ENCODE measurements at places on chromosomes 12 and 14. TPM values are rescaled to one million over a fixed set of nuclear protein-coding genes. Genes with fewer than 3 reads are reported as not detected.

- H3K36me3 ChIP-seq: no peaks in the 10 kb centered on the region
- H3K4me1 ChIP-seq: no peaks in the 10 kb centered on the region
- peak within 1 kb of the TSS; percentile 90 for H3K4me3 ChIP-seq
- DNase-seq: peak; percentile 96
- peak within 1 kb of the TSS; percentile 94 for H3K27ac ChIP-seq
Observed at GRCh38 chr12:58920102-58920960, at the start of gene LRIG3. Gene LRIG3 (minus strand): TSS chr12:58920504. CDS start chr12:58920235, 269 bp downstream.

- H3K4me3 ChIP-seq: no peak overlapping the region
- H3K27ac ChIP-seq: peak overlapping the region; percentile 46
- peaks cover 39% of the 10 kb centered on the region for H3K4me1 ChIP-seq
Observed at GRCh38 chr14:95496111-95496681, 20.3 kb downstream of the SYNE3 start.

GRCh38 chr14:60757567-60758002, 23.0 kb downstream of the MNAT1 start:
- H3K27me3 ChIP-seq: no peaks in the 10 kb centered on the region
- H3K4me3 ChIP-seq: no peak overlapping the region
- no peaks in the 10 kb centered on the region for H3K36me3 ChIP-seq
- H3K4me1 ChIP-seq: no peaks in the 10 kb centered on the region
- no peak overlapping the region for H3K27ac ChIP-seq
- DNase-seq: no peak

DNA sequence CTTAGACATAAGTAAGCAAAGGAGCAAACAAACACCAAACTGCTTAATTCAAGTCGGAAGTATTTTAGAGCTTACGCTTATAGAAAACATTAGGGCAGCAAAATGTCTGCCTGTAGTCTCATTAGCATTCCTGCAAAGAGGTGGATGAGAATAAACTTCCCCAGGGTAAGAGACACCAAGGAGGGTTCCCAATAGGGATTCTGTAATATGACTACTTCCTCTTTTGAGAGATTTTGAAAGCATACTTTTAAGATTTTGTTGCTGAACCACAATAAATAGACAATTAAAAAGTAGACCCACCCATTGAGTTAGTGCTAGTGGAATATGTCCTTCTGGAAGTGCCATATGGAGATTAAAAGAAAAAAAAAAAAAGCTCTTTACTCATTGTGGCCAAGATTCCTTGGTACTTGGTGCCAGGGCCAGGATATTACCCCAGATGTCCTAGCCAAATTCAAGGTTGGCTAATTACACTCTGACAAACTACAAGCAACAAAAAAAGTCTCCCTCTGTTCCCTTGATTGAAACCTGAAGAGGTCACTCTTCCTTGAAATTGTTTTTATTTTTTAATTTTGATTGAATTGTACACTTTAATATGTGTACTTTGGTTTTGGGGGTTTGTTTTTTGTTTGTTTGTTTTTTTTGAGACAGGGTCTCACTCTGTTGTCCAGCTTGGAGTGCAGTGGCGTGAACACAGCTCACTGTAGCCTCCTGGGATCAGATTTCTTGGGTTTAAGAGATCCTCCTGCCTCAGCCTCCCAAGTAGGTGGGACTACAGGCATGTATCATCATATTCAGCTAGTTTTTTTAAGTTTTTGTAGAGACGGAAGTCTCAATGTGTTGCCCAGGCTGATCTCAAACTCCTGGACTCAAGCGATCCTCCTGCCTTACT, 8.7 kb downstream of the CLIP1 start:
- no peaks in the 10 kb centered on the region for H3K36me3 ChIP-seq
- DNase-seq: no peak
- no peak overlapping the region for H3K4me3 ChIP-seq
- H3K27me3 ChIP-seq: no peaks in the 10 kb centered on the region
- H3K4me1 ChIP-seq: peaks cover 73% of the 10 kb centered on the region

- no peaks in the 10 kb centered on the region for H3K36me3 ChIP-seq
- no peak for DNase-seq
- H3K4me3 ChIP-seq: peak overlapping the region; percentile 93
- H3K4me1 ChIP-seq: peaks cover 36% of the 10 kb centered on the region
- peak overlapping the region; percentile 93 for H3K27ac ChIP-seq
Observed at GRCh38 chr12:62258941-62259630, 1.1 kb upstream of the USP15 start.

- no peak overlapping the region for H3K27ac ChIP-seq
- no peaks in the 10 kb centered on the region for H3K36me3 ChIP-seq
- H3K27me3 ChIP-seq: no peaks in the 10 kb centered on the region
Observed at GRCh38 chr12:275812-276211, 13.2 kb upstream of the SLC6A13 start.

DNA sequence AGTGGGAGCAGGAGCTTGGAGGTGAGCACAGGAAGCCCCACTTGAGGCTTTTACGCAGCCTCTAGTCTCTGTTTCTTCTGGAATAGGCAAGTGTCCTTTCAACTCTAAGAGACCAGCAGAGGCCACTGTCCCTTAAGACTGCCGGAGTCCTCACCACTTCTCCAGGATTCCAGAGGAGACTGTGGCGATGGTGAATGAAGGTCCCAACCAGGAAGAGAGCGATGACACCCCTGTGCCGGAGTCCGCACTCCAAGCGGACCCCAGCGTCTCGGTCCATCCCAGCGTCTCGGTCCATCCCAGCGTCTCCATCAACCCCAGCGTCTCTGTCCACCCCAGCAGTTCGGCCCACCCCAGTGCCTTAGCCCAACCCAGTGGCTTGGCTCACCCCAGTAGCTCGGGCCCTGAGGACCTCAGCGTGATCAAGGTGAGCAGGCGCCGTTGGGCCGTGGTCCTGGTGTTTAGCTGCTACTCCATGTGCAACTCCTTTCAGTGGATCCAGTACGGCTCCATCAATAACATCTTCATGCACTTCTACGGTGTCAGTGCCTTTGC, 442 bp downstream of the FLVCR2 start:
- H3K36me3 ChIP-seq: no peaks in the 10 kb centered on the region
- H3K27me3 ChIP-seq: no peaks in the 10 kb centered on the region
- peak overlapping the region; percentile 75 for H3K27ac ChIP-seq
- H3K4me3 ChIP-seq: peak overlapping the region; percentile 61

DNA sequence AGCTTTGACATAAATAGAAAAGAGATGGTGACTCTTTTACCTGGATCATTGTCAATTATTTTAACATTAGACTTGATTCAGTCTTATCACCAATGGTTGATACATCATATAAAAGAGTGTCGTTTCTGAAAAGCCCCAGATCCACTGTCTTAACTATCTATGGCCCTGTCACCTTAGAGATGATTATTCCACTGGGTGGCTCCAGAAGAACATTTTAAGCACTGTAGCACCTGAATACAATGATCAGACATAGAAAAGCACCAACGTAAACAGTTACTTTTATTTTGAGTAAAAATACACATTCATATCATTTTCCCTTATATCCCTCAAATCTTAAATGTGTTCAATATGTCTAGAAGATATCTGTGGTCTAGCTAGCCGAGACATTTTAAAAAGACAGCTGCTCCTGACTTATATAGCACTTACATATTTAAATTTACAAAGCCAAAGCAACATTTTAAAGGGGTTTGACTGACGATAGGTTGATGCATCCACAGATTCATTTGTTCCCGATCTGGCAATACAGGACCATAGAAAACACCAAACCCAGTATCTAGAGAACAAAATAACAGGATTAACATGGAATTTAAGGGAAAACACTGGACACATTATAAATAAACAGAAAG, 32.9 kb downstream of the TSPAN8 start:
- H3K36me3 ChIP-seq: no peaks in the 10 kb centered on the region
- no peaks in the 10 kb centered on the region for H3K4me1 ChIP-seq
- no peak for DNase-seq
- H3K27ac ChIP-seq: no peak overlapping the region

DNA sequence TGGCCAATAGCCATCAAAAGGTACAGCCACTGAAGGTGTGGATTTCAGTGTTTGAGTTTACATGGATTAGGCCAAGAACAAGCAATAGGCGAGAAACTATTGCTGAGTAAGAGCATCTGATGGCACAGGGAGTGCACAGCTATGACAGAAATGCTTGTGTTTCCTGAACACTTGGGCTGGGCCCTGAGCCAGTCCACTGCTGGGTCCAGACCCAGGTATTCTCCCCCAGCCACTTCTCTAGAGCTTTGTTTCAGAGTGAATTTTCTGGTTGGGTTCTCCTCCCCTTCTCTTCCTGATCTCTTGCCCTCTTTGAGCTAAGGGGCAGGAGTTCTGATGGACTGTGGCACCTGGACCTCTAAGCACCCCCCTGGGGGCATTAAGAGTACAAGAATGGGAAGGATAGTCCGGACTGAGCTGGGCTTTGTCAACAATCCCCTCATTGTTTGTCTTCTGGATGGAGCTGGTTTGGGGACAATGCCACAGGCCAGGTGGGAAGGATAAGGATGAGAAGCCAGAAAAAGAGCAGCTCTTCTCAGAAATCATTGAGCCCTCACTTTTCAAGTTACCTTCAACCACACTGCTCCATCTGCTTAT, 8.3 kb downstream of the HOXC5 start:
- H3K4me3 ChIP-seq: no peak overlapping the region
- peaks cover 20% of the 10 kb centered on the region for H3K27me3 ChIP-seq
- H3K27ac ChIP-seq: no peak overlapping the region
- no peaks in the 10 kb centered on the region for H3K36me3 ChIP-seq

- no peaks in the 10 kb centered on the region for H3K36me3 ChIP-seq
- H3K27me3 ChIP-seq: no peaks in the 10 kb centered on the region
Observed at GRCh38 chr12:1915082-1915968, 3.1 kb downstream of the CACNA2D4 start.

DNA sequence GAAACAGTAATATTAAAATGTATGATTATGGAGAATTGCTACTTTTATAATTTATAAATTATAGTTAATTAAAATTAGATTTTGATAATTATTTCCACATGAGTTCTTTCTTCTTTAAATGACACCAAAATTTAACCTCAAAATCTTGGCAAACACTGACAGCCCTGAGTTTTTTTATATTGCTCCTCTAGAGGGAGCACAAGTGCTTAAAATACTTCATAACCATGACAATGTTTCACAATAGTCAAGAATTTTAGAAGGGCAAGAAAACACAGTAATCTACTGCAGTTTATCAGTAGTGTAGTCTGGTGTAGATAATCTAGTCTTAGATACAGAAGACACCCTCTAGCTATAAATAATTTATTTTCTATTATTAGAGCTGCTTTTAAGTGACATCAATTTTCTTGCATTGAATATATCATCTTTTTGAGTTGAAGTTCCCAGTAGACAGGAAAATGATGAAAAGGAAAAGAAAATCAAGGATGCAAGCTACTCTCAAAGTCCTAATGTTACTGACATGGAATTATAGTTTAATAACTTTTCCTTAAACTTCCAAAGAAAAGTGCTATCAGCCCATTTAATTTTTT, 14.3 kb upstream of the PTGER2 start:
- no peak for DNase-seq
- H3K27ac ChIP-seq: no peak overlapping the region
- no peak overlapping the region for H3K4me3 ChIP-seq
- H3K4me1 ChIP-seq: no peaks in the 10 kb centered on the region
- H3K36me3 ChIP-seq: no peaks in the 10 kb centered on the region

DNA sequence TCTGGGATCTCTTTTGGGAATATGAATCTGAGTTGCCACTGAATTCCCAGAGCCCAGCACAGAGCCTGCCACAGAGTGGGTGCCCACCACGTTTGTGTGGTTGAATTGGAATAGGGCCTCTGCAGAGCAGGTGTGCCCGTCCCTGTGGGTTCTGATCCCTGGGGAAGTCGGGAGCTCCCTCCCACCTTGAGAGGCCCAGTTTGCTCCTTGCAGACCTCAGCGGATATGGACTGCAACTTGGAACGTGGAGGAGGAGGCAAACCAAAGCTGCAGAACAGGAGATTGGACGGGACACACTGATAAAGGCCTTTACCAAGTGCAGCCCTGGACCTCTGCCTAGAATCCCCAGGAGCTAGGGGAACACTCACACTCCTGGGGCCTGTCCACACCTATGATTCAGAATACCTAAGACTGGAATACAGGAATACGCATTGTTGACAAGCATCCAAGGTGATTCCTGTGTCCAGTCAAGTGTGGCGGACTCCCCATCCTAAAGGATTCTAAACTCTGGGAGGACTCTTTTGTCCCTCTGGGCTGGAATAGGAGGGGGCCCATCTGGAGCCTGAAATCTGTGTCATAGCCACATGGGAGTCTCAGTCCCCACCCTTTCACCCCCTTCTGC, 2.4 kb downstream of the KRT76 start:
- DNase-seq: no peak
- H3K27ac ChIP-seq: no peak overlapping the region
- H3K4me3 ChIP-seq: no peak overlapping the region
- H3K4me1 ChIP-seq: no peaks in the 10 kb centered on the region
- no peaks in the 10 kb centered on the region for H3K36me3 ChIP-seq

- H3K27ac ChIP-seq: no peak overlapping the region
- no peak overlapping the region for H3K4me3 ChIP-seq
- H3K36me3 ChIP-seq: no peaks in the 10 kb centered on the region
- no peaks in the 10 kb centered on the region for H3K27me3 ChIP-seq
Observed at GRCh38 chr12:131330106-131330815, 376.6 kb downstream of the ADGRD1 start.

- no peak for DNase-seq
- no peaks in the 10 kb centered on the region for H3K36me3 ChIP-seq
- H3K4me3 ChIP-seq: no peak overlapping the region
- H3K27ac ChIP-seq: no peak overlapping the region
Observed at GRCh38 chr12:127014079-127014478, 1252.9 kb upstream of the TMEM132C start.

DNA sequence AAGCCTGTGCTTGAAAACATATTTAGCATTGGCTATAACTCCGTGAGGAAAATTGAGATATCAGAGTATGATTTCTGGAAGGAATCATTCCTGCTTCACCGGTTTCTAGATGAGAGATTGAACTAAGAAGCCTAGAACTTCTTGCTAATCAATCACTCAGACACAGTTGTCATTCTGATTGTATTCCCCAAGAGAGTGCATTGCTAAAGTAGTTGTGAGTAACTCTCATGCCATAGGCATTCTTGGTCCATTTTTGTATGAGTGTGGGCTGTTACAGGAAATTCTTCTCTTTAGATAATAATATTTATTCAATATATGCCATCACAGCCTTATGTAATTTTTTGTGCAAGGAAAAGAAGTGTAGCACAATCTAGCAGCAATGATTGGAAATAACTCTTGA, 893.3 kb upstream of the MDGA2 start:
- H3K36me3 ChIP-seq: no peaks in the 10 kb centered on the region
- H3K27me3 ChIP-seq: no peaks in the 10 kb centered on the region
- H3K4me1 ChIP-seq: no peaks in the 10 kb centered on the region
- DNase-seq: no peak
- no peak overlapping the region for H3K27ac ChIP-seq

GRCh38 chr12:53343969-53344368, 7.8 kb upstream of the SP7 start:
- H3K36me3 ChIP-seq: no peaks in the 10 kb centered on the region
- H3K4me3 ChIP-seq: no peak overlapping the region
- H3K27me3 ChIP-seq: peaks cover 3% of the 10 kb centered on the region
- no peak for DNase-seq
- peaks cover 14% of the 10 kb centered on the region for H3K4me1 ChIP-seq
- H3K27ac ChIP-seq: no peak overlapping the region

The AHNAK2 gene
- total RNA-seq: 152 TPM

The CATSPERB gene
- 6.7 TPM for total RNA-seq

The PRKCH gene
- total RNA-seq: 7.6 TPM

The ADGRD1 gene
- total RNA-seq: 22.5 TPM

The RAPGEF3 gene
- total RNA-seq: 14.6 TPM
